ENCODE measurements at places on chromosomes 1 and 21.
A peak's percentile ranks its signal among the peaks of the same experiment; 100 is the strongest.

DNA sequence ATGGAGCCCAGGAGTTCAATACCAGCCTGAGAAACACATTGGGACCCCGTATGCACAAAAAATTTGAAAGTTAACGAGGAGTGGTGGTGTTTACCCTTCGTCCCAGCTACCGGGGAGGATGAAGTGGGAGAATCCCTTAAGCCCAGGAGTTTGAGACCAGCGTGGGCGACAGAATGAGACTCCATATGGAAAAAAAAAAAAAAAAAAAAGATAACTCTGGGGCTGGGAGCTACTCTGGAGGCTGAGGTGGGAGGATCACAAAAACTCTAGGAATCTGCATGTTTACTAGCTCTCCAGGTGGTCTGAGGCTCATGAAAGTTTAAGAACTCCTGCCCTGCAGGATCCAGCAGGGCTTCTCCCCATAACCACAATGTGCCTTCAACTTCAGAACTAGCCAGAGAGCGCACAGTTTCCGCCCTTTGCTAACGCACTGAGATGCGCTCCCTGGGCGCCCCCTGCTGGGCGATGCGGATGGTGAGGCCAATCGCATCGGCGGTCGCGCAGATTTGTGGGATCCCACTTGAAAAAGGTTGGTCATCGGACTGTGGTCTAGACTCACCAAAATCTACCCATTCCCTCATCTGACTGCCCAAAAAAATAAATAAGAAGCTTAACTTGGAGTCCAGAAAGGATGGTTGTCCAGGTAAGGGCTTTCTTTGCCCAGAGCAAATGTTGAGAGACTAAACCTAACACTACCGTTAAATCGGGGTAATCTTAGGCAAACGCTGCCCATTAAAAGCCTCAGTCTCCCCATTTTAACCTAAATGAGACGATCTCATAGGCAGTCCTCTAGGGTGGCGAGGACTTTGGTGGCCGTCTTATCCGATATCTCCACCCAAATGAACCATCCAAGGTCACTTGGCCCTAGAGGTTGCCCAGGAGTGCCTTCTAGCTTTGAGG lies 8.8 kb downstream of the ZNF683 start:
- peak; percentile 95 for DNase-seq

DNA sequence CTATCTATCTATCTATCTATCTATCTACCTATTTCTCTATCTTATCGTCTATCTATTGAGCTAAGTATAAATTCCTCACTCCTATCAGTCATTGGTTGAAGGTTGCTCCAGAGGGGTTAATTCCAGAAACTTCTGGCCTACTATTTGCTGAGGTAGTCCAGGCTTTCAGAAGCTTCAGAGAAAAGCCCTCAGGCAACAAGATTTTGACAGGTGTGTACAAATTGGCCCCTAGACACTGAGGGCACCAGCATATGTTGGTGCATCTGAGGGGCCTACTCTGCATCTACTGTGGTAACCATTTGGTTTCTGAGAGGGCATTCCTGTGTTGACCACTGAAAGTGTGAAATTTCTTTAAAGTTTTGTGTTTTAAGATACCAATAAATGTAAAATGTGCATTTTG lies 265.2 kb upstream of the B3GALT2 start:
- no peak for DNase-seq

GRCh38 chr1:156815307-156815826 lies 1.3 kb downstream of the SH2D2A start:
- DNase-seq = no peak

- no peak for DNase-seq
Observed at GRCh38 chr1:47757226-47757975, 239.8 kb downstream of the TRABD2B start.

- no peak for DNase-seq
Observed at GRCh38 chr1:25343872-25344271, 5.7 kb downstream of the TMEM50A start.
